ENCODE measurements at places on chromosomes 12 and 14. TPM values are rescaled to one million over a fixed set of nuclear protein-coding genes. Genes with fewer than 3 reads are reported as not detected.

DNA sequence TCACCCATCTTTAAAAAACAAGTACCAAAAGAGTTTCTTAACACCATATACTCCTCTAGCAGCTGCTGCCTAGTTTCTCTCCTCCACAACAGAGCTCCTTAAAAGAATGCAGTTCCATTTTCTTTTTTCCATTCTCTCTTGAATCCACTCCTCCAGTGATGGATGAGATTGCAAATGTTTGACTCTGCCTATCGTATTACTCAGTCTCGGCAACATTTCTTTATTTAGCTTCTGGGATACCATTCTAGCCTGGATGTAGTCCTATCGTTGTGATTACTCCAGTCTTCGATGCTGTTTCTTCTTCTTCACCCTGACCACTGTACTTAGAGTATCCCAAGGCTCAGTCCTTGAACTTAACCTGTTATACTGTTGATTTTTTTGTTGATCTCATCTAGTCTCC lies 30.8 kb downstream of the CAND1 start:
- no peak overlapping the region for H3K4me3 ChIP-seq
- no peak for DNase-seq
- H3K36me3 ChIP-seq: peaks cover 80% of the 10 kb centered on the region
- H3K4me1 ChIP-seq: no peaks in the 10 kb centered on the region
- no peak overlapping the region for H3K27ac ChIP-seq
- H3K27me3 ChIP-seq: no peaks in the 10 kb centered on the region

GRCh38 chr12:127121494-127122084 lies 1145.4 kb upstream of the TMEM132C start:
- H3K4me1 ChIP-seq: no peaks in the 10 kb centered on the region
- no peak for DNase-seq
- no peak overlapping the region for H3K27ac ChIP-seq
- peaks cover 2% of the 10 kb centered on the region for H3K27me3 ChIP-seq
- no peak overlapping the region for H3K4me3 ChIP-seq

GRCh38 chr14:41295734-41296133 lies 310.9 kb upstream of the LRFN5 start:
- no peaks in the 10 kb centered on the region for H3K4me1 ChIP-seq
- no peaks in the 10 kb centered on the region for H3K27me3 ChIP-seq

- DNase-seq: no peak
- peaks cover 20% of the 10 kb centered on the region for H3K4me1 ChIP-seq
- H3K4me3 ChIP-seq: peak overlapping the region; percentile 51
- no peak overlapping the region for H3K27ac ChIP-seq
- H3K36me3 ChIP-seq: no peaks in the 10 kb centered on the region
Measured at GRCh38 chr12:124713041-124713435, 145.6 kb upstream of the NCOR2 start.

DNA sequence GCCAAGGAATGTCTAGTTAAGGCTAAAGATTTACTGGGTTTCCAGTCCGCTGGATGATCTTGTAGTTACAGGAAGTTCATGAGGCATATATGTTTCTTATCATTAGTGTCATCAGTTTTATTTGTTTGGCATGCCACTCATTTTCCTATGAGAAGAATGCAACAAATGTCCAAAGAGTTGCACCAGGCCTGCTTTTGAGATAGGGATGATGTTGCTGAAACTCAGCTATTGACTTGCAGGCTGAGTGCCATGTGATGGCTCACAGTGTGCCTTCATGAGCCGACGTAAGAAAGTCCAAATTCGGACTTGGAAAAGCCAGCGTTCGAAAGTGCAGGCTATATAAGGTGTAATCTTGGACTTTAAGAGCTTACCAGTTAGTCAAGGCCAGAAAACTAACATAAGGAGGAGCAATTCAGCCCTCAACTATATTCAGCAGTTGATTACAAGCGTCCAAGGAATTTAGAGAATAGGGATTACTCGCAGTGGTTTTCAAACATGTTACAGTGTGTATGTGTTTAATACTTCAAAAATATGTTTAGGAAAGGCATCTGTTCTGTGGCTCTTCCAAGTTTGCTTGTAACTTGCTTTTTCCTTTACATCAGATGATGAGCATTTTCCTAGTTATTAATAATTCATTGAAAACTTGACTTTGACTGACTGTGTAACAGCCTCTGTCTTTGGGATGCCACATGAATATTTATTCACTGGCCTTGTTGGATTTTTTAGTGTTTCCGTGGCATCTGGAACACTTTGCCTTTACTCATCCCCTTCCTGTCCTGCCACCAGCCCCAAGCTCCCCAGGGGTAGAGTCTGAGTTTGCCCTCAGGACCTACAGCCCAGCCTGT lies 101.3 kb downstream of the LGMN start:
- peaks cover 72% of the 10 kb centered on the region for H3K4me1 ChIP-seq
- H3K36me3 ChIP-seq: no peaks in the 10 kb centered on the region
- H3K4me3 ChIP-seq: no peak overlapping the region
- DNase-seq: no peak
- peak overlapping the region; percentile 63 for H3K27ac ChIP-seq
- no peaks in the 10 kb centered on the region for H3K27me3 ChIP-seq

DNA sequence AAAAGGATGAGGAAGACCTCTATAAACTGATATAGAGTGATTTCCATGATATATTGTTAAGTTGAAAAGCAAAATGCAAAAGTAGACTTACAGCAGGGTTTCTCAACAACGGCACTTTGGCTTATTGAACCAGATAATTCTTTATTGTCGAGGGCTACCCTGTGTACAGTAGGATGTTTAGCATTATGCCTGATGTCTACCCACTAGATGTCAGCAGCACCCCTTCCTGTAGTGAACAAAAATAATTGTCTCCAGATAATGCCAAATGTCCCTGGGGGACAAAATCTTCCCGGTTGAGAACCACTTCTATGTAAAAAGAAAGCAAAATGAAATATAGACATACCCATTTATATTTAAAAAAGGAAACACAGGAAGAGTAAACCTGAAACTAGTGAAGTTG lies 32.4 kb downstream of the ABCD2 start:
- peak; percentile 10 for DNase-seq
- H3K4me1 ChIP-seq: no peaks in the 10 kb centered on the region
- no peaks in the 10 kb centered on the region for H3K27me3 ChIP-seq
- H3K27ac ChIP-seq: no peak overlapping the region

DNA sequence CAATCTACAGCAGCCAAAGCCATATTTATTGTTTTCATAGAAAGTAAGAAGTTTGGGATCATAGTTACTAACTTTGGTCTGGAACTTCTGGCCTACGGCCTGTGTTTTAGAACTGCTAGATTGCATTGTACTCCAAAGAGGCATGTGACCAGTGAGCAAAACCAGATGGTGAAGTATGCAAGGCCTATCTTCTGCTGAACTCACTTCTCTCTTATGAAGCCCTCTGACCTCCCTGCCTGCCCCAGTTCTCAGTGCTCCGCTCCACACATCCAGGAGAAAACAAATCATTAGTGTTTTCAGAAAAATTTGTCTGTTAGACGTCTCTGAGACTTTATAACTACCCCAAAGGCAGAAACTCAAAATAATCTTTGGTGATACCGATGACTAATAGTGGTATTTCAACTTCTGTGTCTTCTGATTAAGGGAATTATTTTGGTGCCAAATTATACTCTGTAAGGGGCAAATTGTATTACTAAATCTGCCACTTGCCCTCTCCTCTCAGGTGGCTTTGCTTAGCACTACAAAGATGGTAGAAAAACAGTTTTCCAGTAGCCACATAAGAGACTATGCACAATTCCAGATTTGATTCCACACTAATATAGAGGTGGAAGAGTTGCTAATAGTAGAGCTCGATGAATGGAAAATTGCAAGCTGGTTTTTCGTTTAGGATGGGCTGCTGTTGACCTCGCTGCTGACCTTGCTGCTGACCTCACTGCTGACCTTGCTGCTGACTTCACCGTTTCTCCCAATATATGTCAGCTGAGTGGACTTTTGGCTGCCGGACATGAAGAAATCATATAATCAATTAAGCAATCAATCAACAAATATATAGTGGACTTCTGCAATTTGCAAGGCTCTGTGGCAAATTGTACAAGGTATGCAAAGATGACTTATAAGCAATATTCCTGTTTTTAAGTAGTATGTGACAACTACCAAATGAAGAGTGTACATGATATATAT lies 147.5 kb downstream of the KITLG start:
- DNase-seq: no peak
- no peak overlapping the region for H3K4me3 ChIP-seq
- no peaks in the 10 kb centered on the region for H3K27me3 ChIP-seq

DNA sequence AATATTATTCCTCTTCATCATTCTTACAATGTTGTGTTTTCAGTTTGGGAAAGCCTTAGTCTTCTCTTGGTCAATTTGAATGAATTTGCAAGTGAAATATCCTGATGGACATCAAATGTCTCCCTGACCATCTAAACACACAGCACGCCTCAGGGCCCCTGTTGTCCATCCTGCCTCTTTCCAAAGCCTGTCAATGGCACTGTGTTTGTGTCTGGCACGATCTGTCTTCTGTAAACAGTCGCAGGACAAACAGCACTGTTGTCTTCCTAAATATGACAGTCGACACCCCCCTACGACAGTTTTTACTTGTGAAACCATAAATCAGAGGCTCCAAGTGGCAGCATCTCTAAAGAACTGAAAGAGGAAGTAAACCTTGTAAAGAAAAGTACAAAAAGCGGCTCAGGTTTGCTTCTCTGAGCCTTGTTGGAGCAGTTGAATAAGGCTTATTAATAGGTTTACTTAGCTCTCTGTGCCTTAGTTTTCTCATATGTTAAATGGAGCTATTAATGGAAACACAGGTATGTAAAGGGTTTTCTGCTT lies 285.8 kb downstream of the NRXN3 start:
- no peak overlapping the region for H3K4me3 ChIP-seq
- no peak overlapping the region for H3K27ac ChIP-seq
- H3K4me1 ChIP-seq: no peaks in the 10 kb centered on the region
- H3K27me3 ChIP-seq: no peaks in the 10 kb centered on the region

- H3K4me3 ChIP-seq: no peak overlapping the region
- DNase-seq: no peak
- peaks cover 4% of the 10 kb centered on the region for H3K4me1 ChIP-seq
- peaks cover 31% of the 10 kb centered on the region for H3K27me3 ChIP-seq
- no peaks in the 10 kb centered on the region for H3K36me3 ChIP-seq
Measured at GRCh38 chr12:58916921-58917511, 3.3 kb downstream of the LRIG3 start.

- no peaks in the 10 kb centered on the region for H3K27me3 ChIP-seq
- H3K4me3 ChIP-seq: no peak overlapping the region
- peaks cover 33% of the 10 kb centered on the region for H3K4me1 ChIP-seq
- peaks cover 56% of the 10 kb centered on the region for H3K36me3 ChIP-seq
Measured at GRCh38 chr14:102200690-102201352, 61.1 kb downstream of the WDR20 start.

DNA sequence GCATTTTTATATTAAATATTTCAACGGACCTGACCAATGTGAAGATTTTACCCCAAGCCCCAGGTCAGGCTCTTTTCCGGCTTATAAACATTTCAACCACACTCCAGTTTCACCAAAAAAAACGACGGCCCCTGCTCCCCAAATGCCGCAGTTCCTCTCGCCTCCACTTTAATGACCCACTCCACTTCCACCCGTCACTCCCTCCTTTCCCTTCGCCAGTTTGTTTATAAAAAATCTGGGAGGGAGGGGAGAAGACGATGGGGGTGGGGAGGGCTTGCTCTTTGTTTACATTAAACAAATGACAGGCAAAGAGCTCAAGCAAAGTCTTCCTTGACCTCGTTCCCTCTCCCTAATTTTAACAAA lies 5.4 kb downstream of the SIX6 start:
- DNase-seq: no peak
- H3K4me1 ChIP-seq: peaks cover 38% of the 10 kb centered on the region
- peaks cover 64% of the 10 kb centered on the region for H3K27me3 ChIP-seq
- H3K27ac ChIP-seq: no peak overlapping the region
- H3K36me3 ChIP-seq: no peaks in the 10 kb centered on the region

DNA sequence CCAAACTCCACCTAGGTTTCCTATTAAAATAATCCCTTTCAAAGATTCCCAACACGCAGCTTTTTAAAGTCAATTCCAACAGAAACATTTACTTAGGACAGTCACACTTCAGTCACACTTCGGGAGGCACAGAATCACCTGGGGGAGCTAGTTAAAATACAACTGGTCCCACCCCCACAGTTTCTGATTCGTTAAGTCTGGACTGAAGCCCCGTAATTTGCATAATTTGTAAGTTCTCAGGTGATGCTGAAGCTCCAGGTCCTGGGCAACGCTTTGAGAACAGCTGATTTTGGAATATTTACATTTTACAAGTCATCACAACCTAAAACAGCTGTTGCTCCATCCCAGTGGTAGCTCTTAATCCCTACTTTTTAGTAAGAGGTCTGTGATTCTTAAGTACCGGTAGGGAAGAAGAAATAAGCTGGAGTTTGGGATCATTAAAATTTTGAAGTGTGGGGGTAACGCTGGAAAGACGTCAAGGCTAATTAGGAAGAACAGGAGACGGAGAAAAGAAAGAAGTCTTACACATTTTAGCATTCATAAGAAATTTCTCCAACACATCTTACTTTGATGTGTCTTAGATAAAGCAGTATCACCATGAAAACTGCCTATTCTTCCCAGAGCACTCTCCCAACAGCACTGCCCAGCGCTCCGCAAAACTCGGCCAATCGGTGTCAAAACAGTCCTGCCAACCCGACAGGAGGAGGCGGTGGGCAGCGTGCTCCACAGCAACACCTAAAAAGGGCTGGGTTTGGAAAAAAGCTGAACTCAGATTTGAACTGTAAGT lies 1.1 kb downstream of the IPO8 start:
- H3K4me1 ChIP-seq: peaks cover 30% of the 10 kb centered on the region
- peaks cover 3% of the 10 kb centered on the region for H3K36me3 ChIP-seq

Gene PPP4R4
- 3.5 TPM for total RNA-seq

Gene GLIPR1L1
- total RNA-seq: not detected

Gene LAG3
- 1.4 TPM for total RNA-seq

Gene TAS2R20
- 0.75 TPM for total RNA-seq

Gene KRT74
- total RNA-seq: 0.34 TPM

Gene MYH6
- total RNA-seq: not detected

Gene SYCP3
- 0.34 TPM for total RNA-seq

Data from CD4-positive, alpha-beta T cell (primary cell).